HFFc6 (cell line): ENCODE measurements at places on chromosomes 4 and X.

- peak overlapping the region; percentile 85 for H3K4me3 ChIP-seq
- H3K27me3 ChIP-seq, result no peaks in the 10 kb centered on the region
- no peaks in the 10 kb centered on the region for H3K36me3 ChIP-seq
- DNase-seq, result peak; percentile 50
- H3K27ac ChIP-seq, result peak overlapping the region; percentile 96
- peaks cover 52% of the 10 kb centered on the region for H3K4me1 ChIP-seq
Measured at GRCh38 chrX:3175659-3176438, 134.6 kb downstream of the ARSF start.

DNA sequence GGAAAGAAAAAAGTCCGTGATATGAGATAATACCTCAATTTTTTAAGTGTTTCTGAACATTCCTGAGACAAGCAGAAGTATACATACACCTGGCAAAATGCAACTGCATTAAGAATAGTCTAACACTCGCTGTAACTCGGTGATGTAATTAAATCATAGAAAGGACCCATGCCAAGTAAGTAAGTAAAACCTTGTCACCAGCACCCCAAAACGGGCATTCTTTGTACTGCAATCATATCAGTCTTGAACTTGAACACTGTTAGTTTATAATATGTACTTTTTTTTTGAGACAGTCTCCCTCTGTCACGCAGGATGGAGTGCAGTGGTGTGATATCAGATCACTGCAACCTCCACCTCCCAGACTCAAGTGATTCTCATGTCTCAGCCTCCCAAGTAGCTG is 47.4 kb downstream of the SMIM14 start:
- peak; percentile 10 for DNase-seq
- peaks cover 4% of the 10 kb centered on the region for H3K36me3 ChIP-seq
- H3K4me3 ChIP-seq, result no peak overlapping the region
- no peaks in the 10 kb centered on the region for H3K27me3 ChIP-seq
- no peak overlapping the region for H3K27ac ChIP-seq

GRCh38 chr4:52032005-52032404 is 6.1 kb downstream of the SGCB start:
- H3K27me3 ChIP-seq, result no peaks in the 10 kb centered on the region; the same call in 1 of the 2 replicates
- no peak for DNase-seq
- H3K4me3 ChIP-seq, result no peak overlapping the region
- H3K27ac ChIP-seq, result no peak overlapping the region
- H3K4me1 ChIP-seq, result peaks cover 59% of the 10 kb centered on the region

DNA sequence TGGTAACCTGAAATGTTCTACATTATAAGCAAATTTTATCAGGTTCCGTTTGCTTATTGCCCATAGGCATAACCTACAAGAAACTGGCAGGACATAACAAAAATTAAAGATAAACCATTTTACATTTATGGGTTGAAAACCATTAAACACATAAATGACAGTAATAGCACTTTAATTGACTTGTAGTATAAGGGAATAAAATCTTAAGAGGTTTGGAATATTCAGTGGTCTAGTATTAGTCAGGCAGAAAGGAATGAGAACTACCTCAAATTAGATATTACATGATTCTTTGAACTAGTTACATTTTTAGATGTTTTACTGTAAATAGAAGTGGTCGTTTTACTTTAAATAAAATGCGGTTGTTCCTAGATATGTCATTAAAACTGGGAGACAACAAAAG is 111.9 kb downstream of the ADAMTS3 start:
- DNase-seq, result no peak
- no peak overlapping the region for H3K4me3 ChIP-seq
- no peaks in the 10 kb centered on the region for H3K4me1 ChIP-seq
- H3K36me3 ChIP-seq, result no peaks in the 10 kb centered on the region
- H3K27ac ChIP-seq, result no peak overlapping the region
- no peaks in the 10 kb centered on the region for H3K27me3 ChIP-seq

DNA sequence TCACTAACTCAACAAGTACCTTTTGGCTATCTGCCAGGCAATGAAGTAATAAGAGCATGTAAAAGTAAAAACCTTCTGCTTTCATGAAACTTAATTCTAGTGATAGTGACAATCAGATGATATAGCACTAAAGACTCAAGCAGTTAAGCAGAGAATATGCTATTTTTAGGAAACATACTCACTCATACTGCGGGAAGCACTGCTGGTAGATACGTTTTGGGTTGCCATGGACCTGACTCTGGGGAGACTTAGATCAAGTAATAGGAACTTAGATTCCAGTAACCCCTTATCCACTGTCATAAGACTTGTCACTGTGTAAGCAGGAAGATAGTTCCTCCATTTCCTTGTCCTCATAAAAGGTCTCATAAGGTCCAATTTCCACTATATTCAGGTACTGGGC is 386.3 kb downstream of the DMD start:
- H3K4me3 ChIP-seq, result no peak overlapping the region
- H3K36me3 ChIP-seq, result no peaks in the 10 kb centered on the region
- no peak for DNase-seq
- no peaks in the 10 kb centered on the region for H3K27me3 ChIP-seq

- no peaks in the 10 kb centered on the region for H3K36me3 ChIP-seq
- no peak for DNase-seq
- no peak overlapping the region for H3K27ac ChIP-seq
- H3K4me3 ChIP-seq, result no peak overlapping the region
- H3K27me3 ChIP-seq, result peaks cover 15% of the 10 kb centered on the region
- peaks cover 8% of the 10 kb centered on the region for H3K4me1 ChIP-seq
Measured at GRCh38 chrX:3403748-3404147, 57.3 kb upstream of the MXRA5 start.

GRCh38 chrX:152658302-152658701 is 20.6 kb downstream of the GABRQ start:
- H3K27ac ChIP-seq, result no peak overlapping the region
- H3K36me3 ChIP-seq, result no peaks in the 10 kb centered on the region
- no peaks in the 10 kb centered on the region for H3K4me1 ChIP-seq
- H3K4me3 ChIP-seq, result no peak overlapping the region
- peaks cover 5% of the 10 kb centered on the region for H3K27me3 ChIP-seq
- DNase-seq, result no peak

DNA sequence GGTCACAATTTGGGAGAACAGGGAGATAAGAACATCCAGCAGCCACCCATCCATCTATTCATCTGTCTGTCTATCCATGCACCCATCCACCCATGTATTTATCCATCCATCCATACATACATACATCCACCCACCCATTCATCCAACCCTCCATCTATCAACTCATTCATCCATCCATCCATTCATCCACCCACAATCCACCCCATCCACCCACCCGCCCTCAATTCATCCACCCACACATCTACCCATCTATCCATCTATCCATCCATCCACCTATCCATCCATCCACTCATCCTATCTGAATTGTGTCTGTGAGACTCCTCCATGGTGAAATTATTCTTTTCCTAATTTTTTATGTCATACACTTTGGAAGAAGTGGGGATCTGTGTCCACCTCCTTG is 6.8 kb upstream of the CD99 start:
- peaks cover 2% of the 10 kb centered on the region for H3K27me3 ChIP-seq
- H3K27ac ChIP-seq, result no peak overlapping the region
- DNase-seq, result no peak
- H3K36me3 ChIP-seq, result no peaks in the 10 kb centered on the region

DNA sequence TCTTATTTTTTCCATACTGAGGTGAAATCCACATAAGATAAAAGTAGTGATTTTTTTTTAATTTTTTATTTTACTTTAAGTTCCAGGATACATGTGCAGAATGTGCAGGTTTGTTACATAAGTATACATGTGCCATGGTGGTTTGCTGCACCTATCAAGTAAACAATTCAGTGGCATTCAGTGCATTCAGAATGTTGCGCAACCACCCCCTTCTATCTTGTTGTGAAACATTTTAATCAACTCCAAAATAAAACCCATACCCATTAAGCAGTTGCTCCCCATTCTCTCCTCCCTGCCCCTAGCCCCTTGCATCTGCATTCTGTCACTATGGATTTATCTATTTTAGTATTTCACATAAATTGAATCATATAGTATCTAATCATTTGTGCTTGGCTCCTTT is 121.2 kb downstream of the KLHL13 start:
- H3K4me3 ChIP-seq, result no peak overlapping the region
- H3K36me3 ChIP-seq, result no peaks in the 10 kb centered on the region
- no peak overlapping the region for H3K27ac ChIP-seq
- no peak for DNase-seq
- H3K4me1 ChIP-seq, result no peaks in the 10 kb centered on the region
